NCI-H82 (cell line): ENCODE measurements at places on chromosomes 6 and 20.

- DNase-seq, result no peak
These were observed 51.1 kb downstream of the ADTRP start for GRCh38 chr6:11727346-11727997.

DNA sequence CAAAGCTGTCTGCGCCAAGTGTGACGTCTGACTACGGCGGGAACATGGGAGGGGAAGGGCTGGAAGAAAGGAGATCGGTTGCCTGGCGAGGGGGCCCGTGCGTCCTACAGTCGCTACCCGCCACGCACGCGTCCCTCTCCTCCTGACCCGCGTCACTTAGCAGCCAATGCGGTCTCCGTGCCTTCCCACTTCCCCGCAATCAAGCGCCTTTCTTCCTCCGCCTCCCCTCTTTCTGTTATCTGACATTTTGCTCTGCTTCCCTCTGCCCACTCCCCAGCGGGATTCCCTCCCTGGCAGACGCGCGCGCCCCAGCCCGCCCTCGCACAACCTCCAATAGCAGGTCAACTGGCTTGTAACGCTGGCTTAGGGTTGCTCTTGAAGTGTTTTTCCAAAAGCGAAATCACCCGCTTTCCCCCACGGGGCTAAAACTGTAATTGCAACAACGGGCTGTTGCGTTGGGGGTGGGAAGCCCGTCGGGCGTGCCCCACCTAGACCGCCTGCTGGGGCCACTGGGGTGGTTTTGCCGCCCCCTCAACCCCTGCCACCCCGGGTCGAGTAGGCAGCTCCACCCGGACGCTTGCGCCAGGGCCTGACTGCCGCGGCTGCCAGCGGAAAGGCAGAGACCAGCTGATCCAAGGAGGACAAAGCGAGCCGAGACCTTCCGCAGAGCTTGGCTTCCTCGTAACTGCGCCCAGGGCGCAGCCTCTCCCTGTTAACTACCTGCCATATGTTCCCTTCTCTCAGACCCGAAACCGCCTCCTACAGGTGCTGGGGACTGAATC is 6.2 kb upstream of the SOX4 start:
- peak; percentile 92 for DNase-seq

DNA sequence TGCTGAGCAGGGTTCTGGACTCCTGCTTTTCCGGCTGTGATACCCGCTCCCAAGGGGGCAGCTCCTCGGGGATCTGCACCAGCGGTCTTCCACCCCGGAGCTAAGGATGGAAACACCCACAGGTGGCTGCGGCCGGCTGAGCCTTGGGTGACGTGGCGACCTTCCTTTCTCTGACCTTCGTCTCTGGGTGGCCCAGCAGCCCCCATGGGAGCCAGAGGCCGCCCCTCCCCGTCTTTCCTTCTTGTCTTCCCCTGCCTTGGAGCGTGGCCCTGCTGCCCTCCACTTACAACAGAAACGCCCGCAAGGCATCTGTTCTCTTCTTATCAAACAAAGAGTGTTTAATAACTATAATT is 405.7 kb downstream of the TAF4 start:
- DNase-seq, result no peak

DNA sequence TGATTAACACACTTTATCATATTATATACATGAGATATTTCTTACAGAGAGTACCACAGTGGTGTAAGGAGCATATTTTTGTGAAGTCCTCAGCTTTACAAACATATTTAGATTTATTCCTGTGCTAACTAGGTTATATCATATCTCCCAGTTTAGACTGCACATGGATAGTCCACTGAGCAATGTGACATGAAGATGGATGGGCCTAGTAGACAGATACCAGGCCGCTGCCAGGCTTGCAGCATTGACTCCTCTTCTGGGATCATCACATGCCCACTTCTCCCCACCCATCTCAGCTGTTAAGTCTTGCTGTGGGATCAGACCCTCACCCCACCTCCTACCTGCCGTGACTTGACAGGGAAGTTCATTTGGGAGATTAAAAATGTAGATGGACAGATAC is 95.8 kb downstream of the SLX4IP start:
- DNase-seq, result no peak

GRCh38 chr20:53539516-53539915 is 54.1 kb downstream of the ZNF217 start:
- no peak for DNase-seq

DNA sequence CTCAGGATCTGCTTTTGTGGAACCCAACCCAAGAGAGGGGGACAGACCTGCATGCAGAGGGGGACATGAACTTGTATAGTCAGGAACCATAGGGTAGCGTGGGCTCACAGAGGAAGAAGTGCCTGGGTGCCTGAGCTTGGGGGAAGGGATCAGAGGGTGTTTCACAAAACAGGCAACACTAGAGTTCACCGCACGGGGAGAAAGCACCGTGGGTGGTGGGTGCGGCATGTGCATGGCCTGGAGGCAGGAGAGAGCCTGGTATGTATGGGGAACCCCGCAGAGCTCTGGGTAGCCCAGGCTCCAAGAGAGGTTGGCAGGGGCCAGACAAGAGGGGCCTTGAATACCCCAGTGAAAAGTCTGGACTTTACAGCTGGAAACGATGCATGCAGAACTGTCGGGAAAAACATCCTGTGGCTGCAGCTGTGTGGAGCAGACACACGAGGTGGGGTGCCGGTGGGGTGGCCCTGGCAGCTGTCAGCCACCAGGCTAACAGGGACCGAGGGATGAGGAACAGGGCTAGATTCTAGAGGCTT is 6.7 kb upstream of the EMILIN3 start:
- DNase-seq, result no peak

DNA sequence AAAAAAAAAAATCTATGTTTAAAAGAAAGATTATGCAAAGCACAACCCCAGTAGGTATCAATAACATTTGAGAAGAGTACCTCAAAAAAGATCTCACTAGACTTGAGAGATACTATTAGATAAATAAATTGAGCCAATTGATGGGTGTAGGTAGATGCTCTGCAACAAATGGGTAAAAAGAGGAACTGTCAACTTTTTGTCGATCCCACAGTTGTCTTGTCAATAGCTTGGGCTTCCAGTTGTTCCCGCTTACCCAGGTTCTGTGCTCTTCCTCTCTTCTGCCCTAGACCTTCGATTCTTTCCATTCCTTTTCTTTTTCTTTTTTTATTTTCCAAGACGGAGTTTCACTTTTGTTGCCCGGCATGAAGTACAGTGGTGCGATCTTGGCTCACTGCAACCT is 226.9 kb downstream of the SOX4 start:
- no peak for DNase-seq

DNA sequence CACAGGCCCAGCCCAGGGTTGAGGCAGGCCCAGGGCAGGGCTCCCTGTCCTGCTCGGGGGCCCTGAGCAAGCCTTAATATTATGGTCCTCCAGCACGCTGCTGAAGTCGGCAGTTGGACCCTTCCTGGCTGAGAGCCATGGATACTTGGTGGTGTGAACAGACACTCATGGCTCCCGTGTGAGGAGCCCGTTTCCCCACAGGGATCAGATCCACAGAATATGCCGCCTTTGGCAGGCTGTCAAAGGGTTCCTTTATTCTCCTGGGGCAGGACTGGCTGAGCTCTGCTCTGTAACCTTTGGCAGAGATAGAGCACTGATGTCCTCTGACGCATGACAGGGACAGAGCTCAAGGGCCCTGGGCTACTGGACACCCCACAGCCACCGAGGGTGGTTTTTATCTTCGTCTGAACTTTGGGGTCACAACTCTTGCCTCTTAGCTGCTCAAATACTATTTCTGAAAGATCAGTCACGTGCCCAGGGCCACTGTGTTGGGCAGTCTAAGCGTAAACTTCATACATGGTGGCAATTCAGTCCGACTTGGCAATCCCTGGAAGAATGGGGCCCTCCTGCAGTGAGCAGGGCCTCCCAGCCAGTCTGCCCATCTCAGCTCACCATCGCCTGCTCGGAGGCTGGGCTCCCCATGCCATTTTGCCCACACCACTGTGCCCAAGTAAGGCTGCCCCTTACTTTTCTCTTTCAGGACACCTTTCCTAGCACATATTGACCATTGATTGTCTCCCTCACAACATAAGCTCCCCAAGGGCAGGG is 49.1 kb downstream of the TTI1 start:
- DNase-seq, result no peak

DNA sequence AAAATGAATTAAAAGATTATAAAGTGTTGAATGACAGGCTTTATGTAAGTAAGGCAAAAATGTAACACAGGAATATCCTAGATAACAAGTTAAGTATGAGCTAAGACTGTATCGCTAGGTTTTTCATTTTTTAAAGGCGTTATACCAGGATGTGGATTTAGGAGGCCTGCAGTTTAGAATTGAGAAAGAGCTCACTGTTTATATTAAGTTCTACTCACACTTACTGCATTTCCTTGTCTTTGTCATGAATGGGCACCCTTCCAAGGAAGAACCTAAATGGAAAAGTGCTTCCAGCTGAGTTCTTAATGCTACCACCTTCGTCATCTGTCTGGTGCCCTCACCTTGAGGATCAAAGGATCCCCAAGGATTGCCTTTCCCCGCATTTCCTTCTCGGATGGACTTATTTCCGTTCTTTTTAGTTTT is 148.7 kb downstream of the SOX4 start:
- no peak for DNase-seq

DNA sequence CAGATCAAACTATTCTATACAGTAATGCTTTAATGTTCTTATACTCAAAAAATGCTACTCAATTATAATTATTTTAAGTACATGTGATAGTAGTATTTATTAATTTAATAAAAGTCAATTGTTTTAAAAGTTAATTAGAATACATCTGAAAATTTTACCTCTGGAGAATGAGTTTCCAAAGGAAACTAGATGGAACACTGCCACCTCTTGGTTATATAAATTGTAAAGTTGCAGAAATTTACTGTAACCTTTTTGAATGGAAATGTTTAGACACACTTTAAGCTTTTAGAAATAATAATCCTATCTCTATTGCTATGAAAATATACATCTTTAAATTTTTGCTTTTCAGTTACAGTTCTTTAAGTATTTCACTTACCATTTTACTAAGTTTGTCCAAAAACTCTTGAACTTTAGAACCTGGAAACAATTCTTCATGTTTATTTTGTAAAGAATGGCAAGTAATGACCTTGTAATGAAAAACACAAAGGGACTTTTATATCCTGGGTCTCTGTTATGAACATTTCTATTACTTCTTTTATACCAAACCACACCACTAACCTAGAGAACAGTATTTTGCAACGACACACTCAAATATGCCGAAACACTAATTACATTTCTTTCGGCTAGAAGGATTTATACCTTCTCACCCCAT is 10.9 kb upstream of the BMP5 start:
- DNase-seq, result peak; percentile 24

- DNase-seq, result no peak
These were observed 122.8 kb upstream of the ZNF217 start for GRCh38 chr20:53716395-53716794.

DNA sequence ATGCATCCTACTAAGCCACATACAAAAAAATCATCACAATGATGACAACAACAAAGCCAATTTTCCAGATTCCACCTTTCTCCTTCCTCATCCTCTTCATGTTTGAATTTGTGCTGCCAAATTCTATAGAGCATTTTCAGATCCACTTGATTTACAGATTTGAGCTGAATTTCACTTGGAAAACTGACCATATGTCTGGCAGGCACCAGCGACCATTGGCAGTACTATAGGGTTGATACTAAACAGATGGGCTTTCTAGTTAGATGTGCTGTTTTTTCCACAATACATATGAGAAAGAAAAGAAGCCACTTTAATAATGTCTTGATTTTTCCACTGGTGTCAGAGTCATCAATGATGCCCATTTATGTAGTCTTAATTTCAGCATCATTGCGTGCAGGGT is 127.0 kb downstream of the PHACTR3 start:
- DNase-seq, result no peak

GRCh38 chr6:22068561-22069305 is 228.1 kb downstream of the PRL start:
- DNase-seq, result no peak

- peak; percentile 10 for DNase-seq
These were observed 348.3 kb downstream of the ESR1 start for GRCh38 chr6:152155792-152156191.
